ENCODE measurements at places on chromosomes 4 and X.

GRCh38 chr4:35643661-35644060, 600.7 kb downstream of the ARAP2 start:
- no peak for DNase-seq

GRCh38 chrX:72604705-72605104, 32.1 kb upstream of the HDAC8 start:
- no peak for DNase-seq

DNA sequence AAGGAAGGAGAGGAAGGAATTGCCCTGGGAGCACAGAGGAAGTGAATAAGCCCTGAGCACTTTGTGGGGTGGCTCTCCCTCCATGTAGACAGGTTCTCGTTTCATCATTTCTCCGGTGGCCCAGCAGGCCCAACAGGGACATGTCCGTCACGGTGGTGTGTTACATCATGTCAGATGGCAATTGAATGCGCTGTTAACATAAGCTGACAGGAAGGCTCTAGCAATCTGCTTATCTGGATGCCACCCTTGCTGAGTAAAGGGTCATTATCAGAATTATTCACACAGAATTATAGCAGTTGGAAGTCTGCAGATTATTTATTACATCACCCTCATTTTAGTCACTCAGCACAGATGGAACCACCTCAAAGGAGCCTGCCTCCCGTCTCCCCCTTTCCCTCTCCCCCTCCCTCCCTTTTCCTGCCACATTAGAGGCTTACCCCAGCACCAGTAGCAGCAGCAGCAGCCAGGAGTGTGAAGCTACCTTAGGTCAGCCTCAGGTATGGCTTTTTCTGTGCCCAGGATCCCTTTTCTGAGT, 124.3 kb upstream of the TRIM2 start:
- no peak for DNase-seq

- DNase-seq: no peak
These were observed 53.9 kb upstream of the C4orf50 start for GRCh38 chr4:6071959-6072720.

DNA sequence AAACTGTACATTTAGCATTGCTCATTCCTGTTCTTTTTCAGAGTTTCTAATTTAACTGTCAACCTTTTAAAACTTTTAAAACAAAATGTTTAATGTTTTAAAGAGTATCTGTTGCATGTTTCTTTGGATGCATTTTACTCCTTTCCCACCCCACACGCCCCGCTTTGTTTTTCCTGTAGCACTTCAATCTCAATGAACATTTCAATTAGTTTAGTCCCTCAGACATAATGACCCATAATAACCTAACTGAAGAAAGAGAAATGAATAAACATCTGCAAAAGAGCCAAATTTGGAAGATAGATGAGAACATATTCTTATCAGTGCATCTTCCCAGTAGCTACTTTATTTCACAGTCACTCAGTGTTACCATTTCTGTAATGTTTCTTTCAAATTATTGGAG, 7.5 kb downstream of the PCDH10 start:
- no peak for DNase-seq

- no peak for DNase-seq
These were observed 13.6 kb upstream of the AMTN start for GRCh38 chr4:70504733-70505132.

DNA sequence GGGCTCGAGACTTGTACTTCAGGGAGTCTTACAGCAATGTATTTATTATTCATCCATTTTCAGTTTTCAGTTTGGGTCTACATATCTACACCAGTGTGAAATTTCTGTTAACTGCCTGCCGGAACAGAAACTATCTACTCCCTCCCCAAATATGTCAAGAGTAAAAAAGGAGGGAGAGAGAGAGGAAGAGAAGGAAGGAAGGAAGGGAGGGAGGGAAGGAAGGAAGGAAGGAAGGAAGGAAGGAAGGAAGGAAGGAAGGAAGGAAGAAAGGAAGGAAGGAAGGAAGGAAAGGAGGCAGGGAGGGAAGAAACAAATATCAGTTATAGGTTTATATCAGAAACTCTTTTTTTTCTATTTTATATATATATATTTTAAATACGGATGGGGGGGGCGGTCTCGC, 12.6 kb downstream of the RPL39 start:
- DNase-seq: no peak

DNA sequence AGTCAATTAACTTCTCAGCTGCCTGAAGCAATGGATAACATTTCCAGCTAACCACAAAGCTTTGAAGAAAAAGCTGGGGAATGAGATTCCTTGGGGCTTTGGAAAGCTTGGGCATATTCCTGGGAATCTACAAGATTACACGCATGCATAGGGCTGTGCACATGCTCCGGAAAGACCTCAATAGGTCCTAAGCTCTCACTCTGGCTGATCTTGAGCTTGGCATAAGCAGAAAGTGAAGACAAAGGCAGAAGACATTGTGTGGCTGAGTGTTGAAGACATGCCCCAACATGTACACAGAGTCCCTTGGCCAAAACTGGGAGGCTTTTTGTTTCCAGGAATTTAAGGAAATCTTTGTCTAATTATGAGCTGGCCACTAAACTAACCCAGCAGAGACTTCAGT, 31.2 kb downstream of the ATG4A start:
- no peak for DNase-seq

- DNase-seq: no peak
These were observed 26.8 kb upstream of the FMR1 start for GRCh38 chrX:147884958-147885357.

DNA sequence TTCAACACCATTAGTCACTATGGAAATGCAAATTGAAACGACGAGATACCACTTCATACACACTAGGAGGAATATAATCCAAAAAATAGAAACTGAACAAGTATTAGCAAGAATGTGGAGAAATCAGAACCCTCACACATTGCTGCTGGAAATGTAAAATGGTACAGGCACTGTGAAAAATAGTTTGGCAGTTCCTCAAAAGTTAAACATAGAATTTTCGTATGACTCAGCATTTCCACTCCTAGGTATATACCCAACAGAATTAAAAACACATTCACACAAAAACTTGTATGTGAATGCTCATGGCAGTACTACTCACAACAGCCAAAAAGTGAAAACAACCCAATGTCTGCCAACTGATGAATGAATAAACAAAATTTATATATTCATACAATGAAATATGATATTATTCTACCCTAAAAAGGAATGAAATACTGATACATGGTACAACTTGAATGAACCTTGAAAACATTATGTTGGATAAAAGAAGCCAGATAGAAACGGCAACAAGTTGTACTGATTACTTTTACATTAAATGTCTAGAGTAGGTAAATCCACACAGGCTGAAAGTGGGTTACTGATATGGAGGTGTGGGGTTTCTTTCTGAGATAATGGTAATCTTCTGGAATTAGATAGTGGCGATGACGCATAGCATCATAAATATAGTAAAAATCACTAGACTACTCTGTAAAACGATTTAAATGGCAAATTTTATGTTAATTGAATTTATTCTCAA, 22.3 kb downstream of the TEC start:
- DNase-seq: no peak

DNA sequence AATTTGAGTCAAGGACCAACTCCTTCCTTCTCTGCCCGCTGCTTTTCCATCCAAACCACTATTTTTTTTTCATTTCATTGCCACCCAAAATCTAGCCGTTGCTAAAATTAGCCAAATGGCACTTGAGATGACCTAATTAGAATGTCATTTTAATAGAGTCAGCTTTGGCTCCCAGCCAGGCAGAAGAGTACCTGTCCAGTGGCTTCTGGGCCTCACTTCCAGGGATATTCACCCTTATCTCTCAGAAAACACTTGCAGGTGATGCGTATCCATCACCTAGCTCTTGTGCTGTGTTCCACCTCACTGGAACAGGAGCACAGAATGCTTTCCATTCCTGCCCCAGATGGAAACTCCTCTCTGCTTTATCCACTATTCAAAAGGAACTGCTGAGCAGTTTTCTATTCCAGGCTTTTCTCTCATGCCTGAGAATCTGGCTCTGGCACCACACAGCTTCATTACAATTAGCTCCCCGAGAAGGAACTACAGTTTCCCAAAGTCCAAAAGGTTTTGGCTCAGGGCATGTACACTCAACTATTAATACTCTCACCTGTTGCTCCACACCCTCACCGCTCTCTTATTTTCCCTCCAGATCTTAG, 18.5 kb downstream of the MAGEA9B start:
- DNase-seq: no peak

GRCh38 chr4:9952415-9952950, 68.8 kb downstream of the SLC2A9 start:
- DNase-seq: no peak

GRCh38 chr4:178395798-178396197, 953.6 kb upstream of the AGA start:
- DNase-seq: no peak

DNA sequence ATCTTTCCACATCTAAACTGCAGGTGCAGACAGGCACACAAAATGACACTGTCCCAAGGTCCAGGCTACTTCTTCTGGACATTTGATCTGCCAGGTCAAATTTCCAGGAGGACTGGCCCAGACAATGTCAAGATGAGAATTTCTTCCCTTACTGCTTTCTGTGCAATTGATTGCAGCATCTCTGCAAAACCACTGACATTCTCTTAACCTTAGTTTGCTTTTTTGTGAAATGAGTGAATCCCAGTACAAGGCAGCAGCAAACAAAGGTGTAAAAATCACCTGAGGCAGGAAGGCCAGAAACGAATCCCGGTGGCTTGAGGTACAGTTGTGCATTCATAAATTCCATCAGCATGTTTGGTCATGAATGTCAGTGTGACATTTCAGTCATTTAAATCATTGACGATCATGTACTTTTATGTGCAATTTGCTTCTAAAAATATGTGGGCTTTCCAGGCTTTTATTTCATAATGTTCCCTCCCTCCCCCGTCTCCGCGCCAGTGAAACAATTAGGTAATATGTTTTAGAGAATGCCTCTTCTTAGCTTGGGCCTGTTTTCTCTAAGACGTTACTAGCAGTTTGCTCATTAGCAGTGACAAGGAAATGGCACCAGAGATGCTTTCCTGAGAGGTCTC, 39.1 kb downstream of the NHS start:
- DNase-seq: no peak

DNA sequence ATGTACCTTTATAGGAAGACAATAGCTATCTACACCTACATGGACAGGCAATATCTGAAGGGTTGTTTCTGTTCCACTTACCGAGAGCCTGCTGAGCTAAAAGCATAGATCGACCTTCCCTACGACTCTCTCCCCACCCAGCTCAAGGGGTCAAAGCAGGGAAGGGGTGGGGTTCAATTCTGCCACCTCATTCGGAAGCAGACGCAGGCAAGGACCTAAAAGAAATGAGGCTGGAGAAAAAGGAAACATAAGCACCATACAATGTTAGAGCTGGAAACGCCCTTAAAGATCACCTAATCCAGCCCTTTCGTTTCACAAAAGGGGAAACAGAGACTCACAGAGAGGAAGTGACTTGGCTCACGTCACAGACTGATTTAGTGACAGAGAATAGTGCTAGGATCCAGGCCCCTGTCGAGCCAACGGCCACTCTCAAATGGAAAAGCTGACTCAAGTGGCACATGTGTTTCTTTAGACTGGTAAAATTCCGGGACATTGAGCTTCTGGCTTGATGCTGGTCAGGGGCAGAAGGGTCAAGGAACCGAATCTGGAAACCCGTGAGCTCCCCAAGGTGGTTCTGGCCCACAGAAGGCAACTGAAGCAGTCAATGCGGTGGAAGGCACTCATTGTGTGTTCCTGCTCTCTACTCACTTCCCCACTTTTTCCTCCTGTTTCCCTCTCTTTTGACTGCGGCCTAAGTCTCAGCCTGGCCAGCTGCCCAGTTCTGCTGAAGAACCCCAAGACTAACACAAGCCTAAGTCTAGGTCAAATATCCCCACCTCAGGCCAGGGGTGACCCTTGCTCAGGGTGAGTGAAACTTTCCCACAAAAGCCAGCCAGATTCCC, 7.5 kb downstream of the SEPTIN6 start:
- peak; percentile 49 for DNase-seq

GRCh38 chr4:175973027-175973923, 92.4 kb upstream of the WDR17 start:
- no peak for DNase-seq

DNA sequence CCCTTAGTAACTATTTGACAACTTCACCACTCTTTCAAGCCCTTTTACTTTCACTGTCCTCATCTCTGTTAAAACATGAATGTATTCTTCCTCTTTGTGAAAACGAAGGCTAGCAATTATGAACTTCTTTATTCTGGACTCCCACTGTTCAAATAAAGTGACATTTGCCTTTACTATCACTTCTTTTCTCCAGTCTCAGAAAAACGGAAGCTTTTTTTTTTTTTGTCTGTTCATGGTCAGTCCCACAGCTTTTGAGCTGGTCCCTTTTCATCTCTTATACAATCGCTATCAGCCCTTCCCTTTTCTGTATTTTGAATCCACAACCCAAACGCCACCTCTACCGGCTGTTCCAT, 327.7 kb downstream of the DKK2 start:
- no peak for DNase-seq

DNA sequence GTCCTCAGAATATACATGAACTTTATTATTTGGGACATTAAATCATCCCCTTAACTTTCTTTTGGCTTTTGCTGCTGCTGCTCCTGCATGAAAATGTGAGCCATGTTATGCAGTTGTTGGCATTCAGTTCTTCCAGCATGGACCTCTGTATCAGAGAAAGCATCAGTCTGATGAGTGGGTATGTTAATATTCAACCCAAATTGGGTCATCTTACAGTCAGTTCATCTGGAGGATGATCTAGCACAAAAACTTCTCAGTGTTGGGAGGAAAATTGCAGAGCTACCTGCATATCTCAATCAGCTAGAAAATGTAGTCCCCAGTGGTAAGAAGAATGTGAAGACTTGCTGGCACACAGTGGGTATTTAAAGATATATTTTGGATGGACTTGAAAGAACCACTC, 96.7 kb downstream of the IL1RAPL2 start:
- DNase-seq: no peak

DNA sequence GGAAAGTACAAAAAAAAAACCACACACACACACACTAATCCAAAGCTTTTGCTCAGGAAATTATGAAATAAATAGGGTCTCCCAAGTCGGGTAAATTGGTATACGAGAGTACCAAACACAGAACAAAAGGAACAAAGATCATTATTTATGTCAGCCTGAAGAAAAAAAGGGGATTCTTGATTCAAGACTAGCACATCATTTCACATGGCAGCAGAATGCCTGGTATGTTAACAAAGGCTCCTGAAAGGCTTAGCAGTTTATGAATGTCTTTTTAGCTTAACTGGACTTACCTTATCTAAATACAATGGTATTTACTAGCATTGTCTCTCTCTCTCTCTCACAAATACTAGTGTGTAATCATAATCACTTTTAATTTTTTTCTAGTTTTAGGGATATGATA, 11.3 kb downstream of the RAP2C start:
- DNase-seq: no peak

DNA sequence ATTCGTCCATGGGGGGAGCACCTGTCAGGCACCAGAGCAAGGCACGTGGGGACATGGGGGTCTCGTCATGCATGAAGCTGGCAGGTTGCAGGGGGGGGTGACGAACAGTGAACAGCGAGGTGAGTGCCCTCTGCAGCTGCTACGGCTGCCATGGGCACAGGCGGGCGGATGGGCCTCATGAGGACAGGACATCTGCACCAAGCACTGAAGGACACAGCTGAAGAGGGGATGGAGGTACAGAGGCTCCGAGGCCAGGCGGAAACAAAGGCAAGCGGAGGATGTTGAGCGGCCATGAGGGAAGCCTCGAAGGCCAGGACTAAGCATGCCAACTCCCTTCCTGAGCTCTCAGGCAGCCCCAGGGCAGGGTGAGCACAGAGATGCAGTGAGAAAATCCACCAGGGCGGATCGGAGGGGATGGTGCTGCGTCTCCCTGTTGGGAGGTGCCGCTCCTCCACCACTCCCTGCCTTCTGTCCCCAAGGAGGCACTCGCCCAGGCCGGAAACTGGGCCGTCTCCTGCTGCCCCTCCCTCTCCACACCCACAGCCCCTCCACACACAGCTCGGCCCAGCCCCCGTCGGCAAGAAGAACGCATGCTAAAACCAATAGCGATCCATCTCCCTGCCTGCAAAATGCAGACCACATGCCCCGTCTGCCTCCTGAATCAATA, 24.6 kb downstream of the ABLIM2 start:
- no peak for DNase-seq

Measured in CD4-positive, alpha-beta T cell treated with Interleukin-2 at 100 ng/mL for 4 hours (primary cell).